Mononuclear cell (primary cell): ENCODE measurements at places on chromosomes 6 and 20. TPM values are rescaled to one million over a fixed set of nuclear protein-coding genes. Genes with fewer than 3 reads are reported as not detected.

The CD24 gene
- total RNA-seq: 2.4 TPM

The SIRPG gene
- total RNA-seq: 6.8 TPM

The KIF13A gene
- 18.1 TPM for total RNA-seq

The MACROD2 gene
- total RNA-seq: 1.7 TPM

The EPHA7 gene
- under 0.01 TPM for total RNA-seq

The SLC12A5 gene
- total RNA-seq: 0.10 TPM

The BPIFA1 gene
- total RNA-seq: not detected

The ANKEF1 gene
- total RNA-seq: 0.84 TPM

The ZSCAN23 gene
- 0.73 TPM for total RNA-seq

The SCUBE3 gene
- total RNA-seq: not detected

The UBE2C gene
- total RNA-seq: 1.6 TPM

The HLA-DRB1 gene
- 166 TPM for total RNA-seq

The COL20A1 gene
- total RNA-seq: not detected
